ENCODE measurements at places on chromosomes 2 and 18.

GRCh38 chr2:232571026-232571474 lies 20.6 kb downstream of the EIF4E2 start:
- no peak for DNase-seq

- DNase-seq, result peak; percentile 91
Observed at GRCh38 chr2:211673133-211673905, 865.3 kb downstream of the ERBB4 start.

- no peak for DNase-seq
Observed at GRCh38 chr2:60706021-60706420, 50.0 kb upstream of the PAPOLG start.

- no peak for DNase-seq
Observed at GRCh38 chr2:9401646-9402371, 21.5 kb downstream of the ITGB1BP1 start.

GRCh38 chr2:207071820-207072219 lies 93.9 kb downstream of the KLF7 start:
- DNase-seq, result no peak

- DNase-seq, result no peak
Observed at GRCh38 chr2:49948091-49948490, 793.8 kb upstream of the FSHR start.

- DNase-seq, result peak; percentile 7
Observed at GRCh38 chr2:146681991-146682390, 1162.8 kb upstream of the ACVR2A start.

DNA sequence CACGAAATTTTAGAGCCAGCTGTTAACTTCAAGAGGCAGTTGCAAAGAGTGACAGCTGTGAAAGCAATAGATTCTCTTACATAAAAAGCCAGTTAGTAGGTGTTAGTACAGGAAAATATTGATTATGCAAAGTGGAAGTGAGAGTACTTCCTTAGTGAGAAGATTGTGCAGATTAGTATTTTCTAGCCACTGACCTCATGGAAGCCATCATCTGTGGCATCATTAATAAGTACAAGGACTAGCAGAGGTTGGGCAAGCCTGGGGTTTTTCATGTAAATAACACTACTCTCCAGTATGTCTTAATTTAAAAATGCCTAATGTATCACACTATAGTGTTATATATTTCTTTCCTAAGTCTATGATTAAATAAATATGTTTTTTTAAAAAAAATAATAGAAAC lies 166.2 kb upstream of the DTNA start:
- no peak for DNase-seq

- no peak for DNase-seq
Observed at GRCh38 chr2:98458207-98458606, 13.5 kb downstream of the INPP4A start.

DNA sequence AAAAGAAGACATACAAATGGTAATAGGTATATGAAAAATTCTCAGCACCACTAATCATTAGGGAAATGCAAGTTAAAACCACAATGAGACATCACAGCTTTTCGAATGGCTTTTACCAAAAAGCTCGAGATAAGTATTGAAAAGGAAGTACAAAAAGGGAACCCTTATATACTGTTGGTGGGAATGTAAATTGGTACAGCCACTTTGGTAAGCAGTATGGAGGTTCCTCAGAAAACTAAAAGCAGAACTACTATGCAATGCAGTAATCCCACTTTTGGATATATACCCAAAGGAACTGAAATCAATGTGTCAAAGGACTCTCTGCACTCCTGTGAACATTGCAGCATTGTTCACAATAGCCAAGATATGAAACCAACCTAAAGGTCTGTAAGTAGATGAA lies 107.5 kb upstream of the SPATS2L start:
- no peak for DNase-seq

- DNase-seq, result no peak
Observed at GRCh38 chr2:129803032-129803431, 176.4 kb upstream of the RAB6C start.

DNA sequence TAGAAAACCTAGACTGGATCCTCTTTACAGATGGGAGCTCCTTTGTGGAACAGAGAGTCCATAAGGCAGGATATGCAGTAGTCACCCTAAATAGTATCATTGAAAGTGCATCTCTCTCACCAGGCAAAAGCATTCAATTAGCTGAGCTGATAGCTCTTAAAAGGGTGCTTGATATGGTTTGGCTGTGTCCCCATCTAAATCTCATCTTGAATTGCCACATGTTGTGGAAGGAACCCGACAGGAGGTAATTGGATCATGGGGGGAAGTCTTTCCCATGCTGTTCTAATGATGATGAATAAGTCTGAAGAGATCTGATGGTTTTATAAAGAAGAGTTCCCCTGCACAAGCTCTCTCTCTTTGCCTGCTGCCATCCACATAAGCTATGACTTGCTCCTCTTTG lies 96.2 kb upstream of the RMP24 start:
- DNase-seq, result no peak

Measured in muscle of leg (tissue), 16 donors.